ENCODE measurements at places on chromosomes 7 and 10.

DNA sequence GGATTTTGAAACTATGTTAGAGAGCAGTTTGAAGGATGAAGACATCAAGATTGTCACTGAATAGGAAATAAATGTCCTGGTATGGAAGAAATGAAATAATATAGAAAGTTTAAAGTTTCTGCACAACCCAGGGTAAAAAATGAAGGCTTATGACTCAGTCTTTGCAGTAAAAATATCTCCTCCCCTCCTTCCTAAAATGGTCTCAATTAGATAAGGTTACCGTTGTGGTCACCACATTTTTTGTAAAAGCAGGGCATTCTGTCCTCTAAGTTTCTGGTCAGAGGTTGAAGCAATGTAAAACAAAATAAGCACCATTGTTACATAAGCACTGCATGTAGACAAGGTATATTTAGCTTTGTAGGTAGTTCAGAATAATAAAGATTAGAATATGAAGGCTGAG lies 403.5 kb downstream of the SUGCT start:
- DNase-seq: no peak

DNA sequence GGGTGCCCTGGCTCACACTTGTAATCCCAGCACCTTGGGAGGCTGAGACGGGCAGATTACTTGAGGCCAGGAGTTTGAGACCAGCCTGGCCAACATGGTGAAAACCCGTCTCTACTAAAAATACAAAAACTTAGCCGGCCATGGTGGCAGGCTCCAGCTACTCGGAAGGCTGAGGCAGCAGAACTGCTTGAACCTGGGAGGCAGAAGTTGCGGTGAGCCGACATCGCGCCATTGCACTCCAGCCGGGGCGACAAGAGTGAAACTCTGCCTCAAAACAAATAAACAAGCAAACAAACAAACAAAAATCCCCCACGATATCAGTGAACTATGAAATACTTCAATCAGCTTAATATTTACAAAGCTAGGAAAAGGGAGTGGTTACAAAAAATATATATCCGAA lies 382.3 kb upstream of the KCND2 start:
- DNase-seq: no peak

DNA sequence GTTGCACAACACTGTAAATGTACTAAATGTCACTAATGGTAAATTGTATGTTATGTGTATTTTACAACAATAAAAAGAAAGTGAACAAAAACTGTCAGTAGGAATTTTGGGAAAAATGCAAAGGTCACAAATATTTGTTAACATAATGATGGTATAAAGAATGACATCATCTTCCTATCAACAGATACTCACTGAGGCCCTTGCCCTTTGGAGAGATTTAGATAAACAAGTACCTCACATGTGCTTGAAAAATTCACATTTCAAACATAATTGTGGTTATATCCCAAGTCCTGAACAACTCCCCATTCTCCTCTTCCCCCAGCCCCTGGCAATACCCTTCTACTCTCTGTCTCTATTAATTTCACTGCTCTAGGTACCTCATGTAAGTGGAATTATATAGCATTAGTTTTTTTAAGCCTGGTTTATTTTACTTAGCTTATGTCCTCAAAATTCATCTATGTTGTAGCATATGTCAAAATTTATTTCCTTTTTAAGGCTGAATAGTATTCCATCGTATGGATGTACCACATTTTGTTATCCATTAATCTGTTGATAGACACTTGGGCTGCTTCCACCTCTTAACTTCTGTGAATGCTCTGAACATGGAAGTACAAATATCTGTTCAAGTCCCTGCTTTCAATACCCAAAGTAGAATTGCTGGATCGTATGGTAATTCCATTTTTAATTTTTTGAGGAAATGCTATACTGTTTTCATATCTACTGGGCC lies 90.5 kb downstream of the WIPF3 start:
- DNase-seq: no peak

- DNase-seq: no peak
These were observed 35.1 kb downstream of the FHIP2A start for GRCh38 chr10:114856544-114857287.

DNA sequence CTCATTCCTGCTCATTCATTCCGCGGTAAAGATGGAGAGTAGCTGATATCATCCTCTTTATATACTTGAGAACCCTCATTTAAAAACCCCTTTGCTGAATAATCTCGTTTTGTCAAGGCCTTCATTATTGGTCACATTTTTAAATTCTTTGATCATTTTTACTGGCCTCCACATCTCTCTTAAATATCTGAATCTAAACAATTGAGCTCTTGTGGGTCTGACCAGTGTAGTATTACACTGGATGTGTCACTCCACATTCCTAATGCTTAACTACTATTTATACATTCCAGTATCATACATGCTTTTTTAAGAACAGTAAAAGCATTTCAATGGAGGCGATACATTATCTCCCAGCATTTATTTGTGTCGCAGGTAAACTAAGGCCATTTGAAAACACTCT lies 12.6 kb upstream of the PRPS1L1 start:
- DNase-seq: no peak

GRCh38 chr7:46301677-46302076 lies 380.6 kb upstream of the IGFBP3 start:
- no peak for DNase-seq

DNA sequence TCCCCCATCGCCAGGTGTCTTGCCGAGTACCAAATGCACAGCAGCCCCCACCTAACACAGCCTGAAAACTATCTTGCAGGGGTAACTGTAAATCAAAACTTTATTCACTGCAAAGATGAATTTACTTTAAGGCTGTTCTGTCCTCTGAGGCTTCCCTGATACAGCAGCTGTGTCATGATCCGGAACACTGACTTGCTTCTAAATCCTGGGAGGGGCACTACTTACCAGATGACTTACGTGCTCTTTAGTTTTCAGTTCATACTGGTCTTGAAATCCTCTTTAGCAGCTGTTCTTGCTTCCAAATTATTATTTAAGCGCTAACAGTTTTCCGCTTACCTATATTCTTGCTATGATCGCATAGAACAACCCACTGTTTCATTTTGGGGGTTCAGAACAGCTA lies 4.9 kb downstream of the DYNC1I1 start:
- DNase-seq: no peak

DNA sequence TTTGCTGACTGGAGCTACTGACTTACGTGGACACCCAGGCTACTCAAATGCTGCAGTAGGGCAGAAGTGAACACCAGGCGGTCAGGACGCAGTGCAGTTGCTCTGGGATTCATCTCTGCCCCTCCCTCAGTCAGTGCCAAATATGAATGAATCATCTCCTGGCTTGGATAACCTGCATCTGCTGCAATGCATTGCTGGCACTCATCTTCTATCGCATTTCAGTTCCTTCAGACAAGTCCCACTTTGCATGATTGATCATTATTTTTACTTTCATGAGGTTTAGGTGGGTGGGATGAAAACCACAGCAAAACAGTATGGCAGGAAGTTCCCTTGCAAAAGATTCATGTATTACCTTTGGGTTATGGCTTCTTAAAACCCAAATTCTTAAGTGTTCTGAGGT lies 224.6 kb upstream of the NRP1 start:
- DNase-seq: no peak

- DNase-seq: no peak
These were observed 86.5 kb upstream of the TMEM72 start for GRCh38 chr10:44824607-44825006.

DNA sequence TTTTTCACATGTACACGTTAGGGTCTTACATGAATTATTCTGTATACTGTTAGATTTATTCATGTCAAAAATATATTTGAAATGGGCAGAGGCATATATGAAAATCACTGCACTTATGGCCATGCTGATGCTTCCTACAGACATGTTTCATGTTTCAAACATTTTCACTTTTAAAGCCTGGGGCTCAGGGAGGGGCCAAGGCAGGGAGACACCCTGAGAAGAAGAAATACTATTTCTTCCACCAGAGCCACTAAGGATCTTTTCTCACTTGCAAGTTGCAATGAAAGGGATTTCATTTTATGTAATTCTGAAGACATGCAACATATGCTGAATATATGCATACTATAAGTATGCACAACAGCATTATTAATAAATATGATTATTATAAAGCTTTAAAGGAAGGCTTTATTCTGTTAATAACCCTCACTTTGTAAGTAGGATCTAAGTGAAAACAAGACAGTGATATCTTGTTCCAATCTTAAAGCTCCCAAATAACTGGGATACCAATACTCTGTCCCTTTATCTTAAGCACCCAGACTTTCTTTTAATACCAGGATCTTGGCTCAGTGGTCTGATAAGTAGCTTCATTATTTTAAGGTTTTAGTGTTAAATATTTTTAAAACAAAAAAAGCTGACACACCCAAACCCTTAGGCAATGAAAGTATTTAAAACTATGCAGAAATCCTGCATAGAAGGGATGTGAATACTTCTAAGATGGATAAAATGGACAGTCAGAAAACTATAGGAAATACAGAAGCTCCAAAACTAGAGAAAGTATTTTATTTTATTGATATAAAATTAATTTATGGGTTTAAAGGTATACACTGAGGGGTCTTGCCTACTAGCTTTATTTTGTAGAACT lies 148.0 kb downstream of the SNX13 start:
- no peak for DNase-seq

GRCh38 chr10:13496931-13497330 lies 31.9 kb downstream of the BEND7 start:
- no peak for DNase-seq

DNA sequence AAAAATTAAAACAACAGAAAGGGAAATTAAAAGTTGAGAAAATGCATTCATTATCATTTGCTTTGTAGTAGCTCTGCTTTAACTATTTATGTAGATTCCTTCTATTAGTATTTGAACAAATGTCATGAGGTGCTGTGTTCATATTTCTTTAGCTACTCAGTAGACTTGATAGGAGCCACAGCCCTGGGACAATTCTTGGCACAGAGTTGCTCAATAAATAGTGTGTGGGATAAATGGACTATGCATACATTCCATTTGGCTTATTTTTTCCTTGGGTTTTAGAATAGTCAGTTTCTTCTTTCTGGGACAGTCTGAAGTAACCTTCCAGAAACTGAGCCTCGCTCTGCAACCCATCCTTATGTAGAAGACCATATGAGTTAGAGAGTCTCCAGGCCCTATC lies 13.4 kb downstream of the RPP30 start:
- DNase-seq: no peak

GRCh38 chr10:43131256-43131655 lies 7.0 kb upstream of the CSGALNACT2 start:
- DNase-seq: no peak

DNA sequence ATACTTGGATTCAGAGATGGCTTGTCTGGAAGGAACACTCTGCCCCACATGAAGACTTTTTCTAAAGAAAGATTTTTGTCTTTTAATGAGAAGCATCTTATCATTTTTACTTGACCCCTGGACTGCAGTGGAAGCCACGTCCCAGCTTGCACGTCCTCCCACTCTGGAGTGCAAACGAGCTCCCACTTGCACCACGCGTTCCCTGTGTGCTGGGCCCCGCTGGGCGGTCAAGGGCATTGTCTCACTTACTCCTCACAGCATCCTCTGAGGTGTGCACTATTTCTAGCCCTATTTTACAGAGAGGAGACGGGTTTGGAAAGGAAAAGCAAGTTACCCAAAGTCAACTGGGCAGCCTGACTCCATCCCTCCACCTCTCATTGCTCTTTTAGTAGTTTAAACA lies 175.2 kb downstream of the HIBADH start:
- no peak for DNase-seq

- DNase-seq: peak; percentile 16
These were observed 3.2 kb upstream of the CREB5 start for GRCh38 chr7:28408960-28409715.

DNA sequence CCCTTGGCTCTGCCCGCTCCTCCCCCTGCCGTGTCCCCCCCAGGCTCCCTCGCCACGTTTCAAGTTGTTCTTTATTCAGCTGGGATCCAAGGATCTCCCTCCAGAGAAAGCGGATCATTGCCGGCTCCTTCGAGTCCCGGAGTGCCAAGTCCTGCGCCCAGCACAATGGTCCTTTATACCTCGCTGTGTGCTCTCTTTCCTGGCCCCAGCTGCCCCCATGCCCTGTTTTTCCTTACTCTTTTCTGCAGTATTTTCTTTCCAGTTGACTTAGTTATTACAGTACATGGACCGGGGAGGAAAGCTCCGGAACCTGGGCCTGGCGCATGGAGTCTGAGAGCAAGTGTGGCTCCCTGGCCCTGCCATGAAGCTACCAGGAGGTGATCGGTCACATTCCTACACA lies 88.1 kb upstream of the KMT2C start:
- DNase-seq: no peak

DNA sequence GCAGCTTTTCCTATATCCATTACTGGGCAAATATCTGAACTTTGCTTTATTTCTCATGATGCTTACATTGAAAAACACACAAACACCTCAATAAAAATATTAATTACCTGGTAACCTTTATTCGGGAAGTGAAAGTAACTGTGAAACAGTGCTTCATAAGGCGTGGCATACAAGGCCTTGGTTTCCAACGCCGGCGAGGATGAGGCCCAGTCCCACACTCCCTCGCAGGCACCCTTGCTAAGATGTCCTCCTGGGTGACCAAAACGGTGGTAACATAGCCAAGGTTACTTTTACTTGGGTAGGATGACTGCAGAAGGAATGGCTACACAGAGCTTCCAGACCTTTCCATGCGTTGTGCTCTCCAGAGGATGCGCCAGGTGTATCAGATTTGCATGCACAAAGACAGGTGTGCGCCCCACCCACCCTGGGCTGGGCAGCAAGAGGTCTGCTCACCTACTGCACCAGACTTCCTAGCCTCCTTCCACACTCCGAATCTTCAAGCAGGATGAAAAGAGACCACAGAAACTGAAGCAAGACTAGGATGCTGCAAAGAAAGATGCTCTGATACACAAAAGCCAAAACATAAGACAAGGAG lies 13.3 kb upstream of the DAGLB start:
- no peak for DNase-seq

- no peak for DNase-seq
These were observed 128.8 kb downstream of the TEX36 start for GRCh38 chr10:125554016-125554703.

DNA sequence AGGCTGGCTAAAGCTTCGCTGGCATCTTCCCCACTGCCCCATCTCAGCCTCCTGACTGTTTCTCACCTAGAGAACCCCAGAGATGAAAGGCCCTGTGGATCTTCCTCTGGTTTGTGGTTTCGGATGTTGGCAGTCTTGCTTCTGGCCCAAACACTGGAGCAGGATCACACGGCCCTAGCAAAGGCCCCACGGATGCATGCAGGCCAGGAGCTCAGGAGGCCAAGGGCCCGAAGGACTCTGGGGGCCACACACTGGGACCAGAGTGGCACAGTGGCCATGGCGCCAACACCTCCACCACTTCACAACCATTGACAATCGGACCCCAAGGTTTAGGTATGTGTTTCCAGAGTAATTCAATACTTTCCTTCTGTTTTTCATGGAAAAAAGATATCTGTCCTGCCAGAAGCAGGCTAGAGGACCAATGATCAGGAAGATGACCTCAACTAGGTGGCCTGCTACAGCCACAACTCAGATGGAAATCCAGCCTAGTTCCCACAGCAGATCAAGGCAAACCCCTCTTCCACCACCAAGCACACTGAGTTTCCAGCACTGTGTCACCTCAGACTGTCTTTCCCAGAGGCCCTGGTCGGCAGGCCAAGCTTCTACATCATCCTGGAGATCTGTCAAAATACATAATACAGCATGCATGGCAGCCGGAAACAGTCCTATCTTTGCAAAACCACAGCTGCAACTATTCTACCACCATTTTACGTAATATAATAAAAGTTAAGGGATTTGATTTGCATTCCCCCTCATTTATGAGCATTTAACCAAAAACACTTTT lies 53.0 kb downstream of the CTBP2 start:
- DNase-seq: no peak

Data from activated CD4-positive, CD25-positive, alpha-beta regulatory T cell treated with anti-CD3 and anti-CD28 coated beads, Interleukin-2, amount 50 U/mL, for 16 hours (primary cell).